ENCODE measurements at places on chromosomes 16 and 17.

- ATAC-seq, result no peak
Measured at GRCh38 chr16:20364051-20364450, 11.5 kb upstream of the UMOD start.

DNA sequence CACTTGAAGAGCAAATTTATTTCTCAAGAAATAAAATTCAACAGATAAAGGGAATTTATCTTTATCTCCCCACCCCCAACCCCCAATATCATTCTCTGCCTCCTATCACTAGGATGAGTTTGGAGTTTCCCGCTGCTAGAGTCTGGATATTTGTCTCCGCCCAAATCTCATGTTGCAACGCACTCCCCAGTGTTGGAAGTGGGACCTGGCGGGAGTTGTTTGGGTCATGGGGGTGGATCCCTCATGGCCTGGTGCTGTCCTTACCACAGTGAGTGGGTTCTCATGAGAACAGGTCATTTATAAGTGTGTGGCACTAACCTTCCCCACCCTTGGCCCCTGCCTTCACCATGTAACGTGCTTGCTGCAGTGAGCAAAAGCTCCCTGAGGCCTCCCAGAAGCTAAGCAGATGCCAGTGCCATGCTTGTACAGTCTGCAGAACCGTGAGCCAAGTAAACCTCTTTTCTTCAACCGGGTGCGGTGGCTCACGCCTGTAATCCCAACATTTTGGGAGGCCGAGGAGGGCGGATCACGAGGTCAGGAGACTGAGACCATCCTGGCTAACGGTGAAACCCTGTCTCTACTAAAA is 6.5 kb downstream of the CEP20 start:
- ATAC-seq, result no peak

DNA sequence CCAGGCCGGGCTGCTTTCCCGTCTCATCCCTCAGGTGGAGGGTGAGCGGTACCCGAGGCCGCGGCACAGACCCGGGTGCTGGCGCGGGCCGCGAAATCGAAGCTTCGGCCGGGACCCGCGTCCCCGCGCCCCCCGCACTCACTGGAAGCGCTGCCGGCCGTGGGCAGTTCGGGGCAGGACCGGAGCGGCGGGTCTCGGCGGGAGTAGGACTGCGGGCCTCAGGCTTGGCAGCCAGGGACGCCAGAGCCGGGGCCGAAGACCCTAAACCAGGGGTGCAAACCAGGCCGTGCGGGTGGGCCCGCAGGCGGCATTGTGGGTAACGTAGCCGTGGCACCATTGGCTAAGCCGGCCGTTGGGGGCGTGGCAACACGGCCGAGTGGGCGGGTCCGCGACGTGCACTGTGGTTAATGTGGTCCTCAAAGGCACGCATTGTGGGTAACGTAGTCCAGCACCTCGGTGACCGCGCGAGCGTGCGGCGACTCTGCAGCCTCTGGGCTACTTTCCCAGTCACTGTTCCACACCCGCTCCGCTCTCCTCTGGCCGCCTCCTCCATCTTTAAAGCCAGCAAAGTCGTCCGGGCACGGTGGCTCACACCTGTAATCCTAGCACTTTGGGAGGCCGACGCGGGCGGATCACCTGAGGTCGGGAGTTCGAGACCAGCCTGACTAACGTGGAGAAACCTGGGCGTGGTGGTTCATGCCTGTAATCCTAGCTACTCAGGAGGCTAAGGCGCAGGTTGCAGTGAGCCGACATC is at the start of gene ZNF500:
ZNF500 (minus strand) TSS at position 288 of the 754 bp plus-strand sequence. CDS start 1,184 bp downstream, outside the sequence.
- peak; percentile 94 for ATAC-seq

GRCh38 chr17:71423871-71424546 is 696.8 kb upstream of the SOX9 start:
- peak; percentile 95 for ATAC-seq

DNA sequence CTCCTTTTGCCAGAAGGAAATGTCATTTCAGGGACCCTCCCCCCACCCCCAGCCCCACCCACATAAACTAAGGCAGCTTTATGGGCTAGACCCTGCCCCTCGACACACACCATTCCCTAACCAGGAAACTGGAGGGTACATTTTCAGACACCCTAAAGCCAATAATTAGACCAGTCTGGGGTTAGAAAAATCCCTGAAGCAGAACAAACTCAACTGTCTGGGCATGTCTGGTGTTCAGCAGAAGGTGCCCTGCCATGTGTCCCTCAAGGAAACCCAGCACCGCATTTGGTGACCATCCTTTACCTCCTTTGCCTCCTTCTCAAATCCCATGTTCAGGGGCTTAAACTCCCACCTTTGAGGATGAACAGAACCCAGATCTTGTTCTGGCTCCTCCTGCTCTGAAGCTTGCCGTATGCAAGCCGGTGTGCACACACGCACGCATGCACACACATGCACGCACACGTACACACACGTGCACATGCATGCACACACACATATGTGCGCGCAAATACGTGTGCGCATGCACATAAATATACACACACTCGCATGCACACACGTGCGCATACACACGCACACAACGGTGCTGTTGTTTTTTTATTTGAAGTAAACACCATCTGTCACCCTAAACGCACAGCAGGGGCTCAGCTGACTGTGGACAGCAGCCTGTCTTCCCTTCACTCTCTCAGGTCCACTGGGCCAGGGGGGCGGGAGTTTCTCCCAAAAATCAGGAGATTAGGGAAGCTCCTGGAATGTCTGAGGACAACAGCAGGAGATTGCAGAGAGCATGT is 156.8 kb upstream of the TNRC6C start:
- ATAC-seq, result no peak

GRCh38 chr16:65069065-65069464 is 52.8 kb downstream of the CDH11 start:
- no peak for ATAC-seq

DNA sequence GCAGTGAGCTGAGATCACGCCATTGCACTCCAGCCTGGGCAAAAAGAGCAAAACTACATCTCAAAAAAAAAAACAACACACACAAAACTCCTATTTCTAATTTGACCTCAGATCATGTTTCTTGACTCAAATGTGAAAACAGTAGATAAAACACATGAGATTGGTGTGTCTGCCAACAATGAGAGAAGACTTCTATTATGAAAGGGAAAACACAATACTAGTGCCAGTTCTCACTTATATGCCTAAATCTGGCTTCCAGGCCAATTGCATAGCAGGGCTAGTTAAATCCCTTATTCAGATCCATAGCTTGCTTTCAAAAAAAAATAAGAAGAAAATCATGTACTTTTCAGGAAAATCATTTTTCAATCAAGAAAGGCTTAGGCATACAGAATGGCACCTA is 39.4 kb downstream of the AP1G1 start:
- no peak for ATAC-seq

DNA sequence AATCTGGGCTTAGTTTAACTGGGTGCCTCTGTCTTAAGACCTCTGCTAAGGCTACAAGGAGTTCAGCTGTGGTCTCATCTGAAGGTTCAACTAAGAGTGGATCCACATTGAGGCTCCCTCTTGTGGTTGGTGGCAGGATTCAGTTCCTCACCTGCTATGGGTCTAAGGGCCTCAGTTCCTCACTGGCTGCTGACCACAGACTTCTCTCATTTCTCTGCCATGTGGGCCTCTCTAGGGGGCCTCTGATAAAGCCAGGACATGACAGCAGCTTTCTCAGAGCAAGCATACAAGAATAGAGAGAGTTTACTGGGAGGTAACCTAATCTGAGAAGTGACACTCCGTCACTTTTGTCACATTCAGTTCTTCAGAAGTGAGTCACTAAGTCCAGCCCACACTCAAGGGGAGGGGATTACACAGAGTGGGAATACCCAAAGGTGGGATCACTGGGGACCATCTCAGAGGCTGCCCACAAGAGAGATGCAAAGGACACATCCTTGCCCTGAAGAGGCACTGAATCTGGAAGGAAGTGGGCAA is 19.2 kb upstream of the ABAT start:
- ATAC-seq, result peak; percentile 60

GRCh38 chr16:86515777-86516622 is 5.7 kb downstream of the FOXF1 start:
- ATAC-seq, result no peak

Data from esophagus mucosa (tissue), 1 donor.